Spinal cord (tissue), 10 donors: ENCODE measurements at places on chromosomes 2 and 18.

DNA sequence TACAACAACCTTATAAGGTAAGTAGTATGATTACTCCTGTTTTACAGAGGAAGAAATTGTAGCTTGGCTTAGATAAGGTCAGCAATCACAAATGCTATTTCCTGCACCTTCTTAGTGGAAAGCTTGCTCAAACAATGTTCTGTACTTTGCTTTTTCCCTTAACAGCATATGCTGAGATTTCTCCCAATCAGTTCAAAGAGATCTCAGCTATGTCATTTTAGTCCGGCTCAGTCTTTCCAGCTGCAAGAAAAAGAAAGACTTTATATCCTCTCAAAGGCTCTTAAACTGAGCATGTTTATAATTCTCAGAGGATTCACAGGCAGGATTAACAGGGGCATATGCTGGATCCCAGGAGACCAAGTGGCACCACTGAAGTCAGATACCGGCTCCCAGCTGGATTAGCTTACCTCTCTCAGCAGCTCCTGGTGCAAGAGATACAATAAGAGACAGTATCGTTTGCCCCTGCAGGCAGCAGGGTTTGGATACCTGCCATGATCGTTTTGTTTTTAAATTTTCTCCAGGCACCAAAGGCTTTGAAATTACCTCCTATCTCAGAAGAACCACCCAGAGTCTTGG lies 29.5 kb downstream of the KIAA2012 start:
- peaks cover 7% of the 10 kb centered on the region for H3K4me1 ChIP-seq
- H3K27me3 ChIP-seq, result no peaks in the 10 kb centered on the region
- no peak for DNase-seq
- H3K4me3 ChIP-seq, result no peak overlapping the region

GRCh38 chr2:164967781-164968228 lies 12.5 kb upstream of the SLC38A11 start:
- H3K27ac ChIP-seq, result no peak overlapping the region
- no peaks in the 10 kb centered on the region for H3K27me3 ChIP-seq
- H3K4me1 ChIP-seq, result no peaks in the 10 kb centered on the region
- no peaks in the 10 kb centered on the region for H3K36me3 ChIP-seq
- no peak for DNase-seq
- no peak overlapping the region for H3K4me3 ChIP-seq

GRCh38 chr2:158305501-158305900 lies 151.1 kb downstream of the CCDC148 start:
- H3K4me3 ChIP-seq, result no peak overlapping the region
- H3K36me3 ChIP-seq, result peaks cover 2% of the 10 kb centered on the region
- no peak overlapping the region for H3K27ac ChIP-seq
- no peaks in the 10 kb centered on the region for H3K27me3 ChIP-seq
- no peak for DNase-seq

DNA sequence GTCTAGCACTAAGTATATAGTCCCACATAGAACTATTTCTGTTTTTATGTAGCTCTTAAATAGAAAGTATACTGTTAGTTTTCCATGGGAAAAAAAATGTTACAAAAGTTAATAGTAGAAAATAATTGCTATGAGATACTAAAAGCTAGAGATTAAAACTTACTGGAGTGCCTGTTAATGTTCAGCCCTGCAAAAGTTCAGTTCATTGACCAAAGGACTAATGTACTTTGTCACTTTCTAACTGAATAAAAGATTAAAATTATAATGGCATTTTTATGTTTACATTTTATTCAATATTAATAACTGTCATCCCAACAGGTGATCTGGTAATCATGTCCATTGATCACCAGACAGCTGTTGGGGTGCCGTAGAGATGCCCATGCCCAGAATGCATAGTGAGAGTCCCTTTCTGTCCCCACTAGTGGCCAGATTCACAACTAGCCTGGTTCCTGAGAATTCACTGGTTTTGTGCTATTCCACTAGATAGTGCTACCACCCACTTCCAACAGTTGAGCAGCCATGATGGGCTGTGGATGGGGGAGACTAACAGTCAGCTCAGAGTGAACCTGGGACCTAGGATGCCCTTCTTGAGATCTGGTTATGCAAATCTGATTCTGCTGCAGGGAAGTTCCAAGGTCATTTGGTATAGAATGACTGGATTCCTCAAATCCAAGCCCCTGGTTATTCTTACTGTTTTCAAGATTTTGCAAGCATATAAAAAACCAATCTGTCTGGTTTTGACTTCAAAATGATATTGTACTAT lies 57.8 kb downstream of the AFTPH start:
- no peak overlapping the region for H3K4me3 ChIP-seq
- H3K4me1 ChIP-seq, result no peaks in the 10 kb centered on the region
- H3K36me3 ChIP-seq, result no peaks in the 10 kb centered on the region
- H3K27me3 ChIP-seq, result no peaks in the 10 kb centered on the region
- no peak for DNase-seq
- no peak overlapping the region for H3K27ac ChIP-seq

- no peak for DNase-seq
- no peak overlapping the region for H3K4me3 ChIP-seq
- no peak overlapping the region for H3K27ac ChIP-seq
- no peaks in the 10 kb centered on the region for H3K36me3 ChIP-seq
Measured at GRCh38 chr2:30584116-30584515, 137.1 kb downstream of the LCLAT1 start.

DNA sequence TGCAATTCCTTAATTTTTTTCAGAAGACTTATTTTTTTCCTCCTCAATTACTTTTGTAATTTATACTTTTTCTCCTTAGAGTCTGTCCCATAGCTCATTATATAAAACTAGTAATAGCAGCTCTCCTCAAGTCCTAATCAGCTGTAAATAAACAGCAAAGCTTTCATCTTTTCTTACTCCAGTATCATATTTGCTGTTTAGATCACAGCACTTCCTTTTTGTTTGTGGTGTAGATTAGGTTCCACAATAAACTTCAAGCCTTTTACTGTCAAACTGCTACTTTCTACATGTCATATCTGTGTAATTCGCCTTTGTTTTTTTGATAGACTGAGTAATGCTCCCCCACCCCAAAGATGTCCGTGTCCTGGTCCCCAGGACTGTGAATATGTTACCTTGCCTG lies 25.5 kb downstream of the GCG start:
- H3K4me1 ChIP-seq, result no peaks in the 10 kb centered on the region
- H3K36me3 ChIP-seq, result no peaks in the 10 kb centered on the region
- no peak overlapping the region for H3K27ac ChIP-seq
- no peak for DNase-seq
- no peaks in the 10 kb centered on the region for H3K27me3 ChIP-seq
- no peak overlapping the region for H3K4me3 ChIP-seq

DNA sequence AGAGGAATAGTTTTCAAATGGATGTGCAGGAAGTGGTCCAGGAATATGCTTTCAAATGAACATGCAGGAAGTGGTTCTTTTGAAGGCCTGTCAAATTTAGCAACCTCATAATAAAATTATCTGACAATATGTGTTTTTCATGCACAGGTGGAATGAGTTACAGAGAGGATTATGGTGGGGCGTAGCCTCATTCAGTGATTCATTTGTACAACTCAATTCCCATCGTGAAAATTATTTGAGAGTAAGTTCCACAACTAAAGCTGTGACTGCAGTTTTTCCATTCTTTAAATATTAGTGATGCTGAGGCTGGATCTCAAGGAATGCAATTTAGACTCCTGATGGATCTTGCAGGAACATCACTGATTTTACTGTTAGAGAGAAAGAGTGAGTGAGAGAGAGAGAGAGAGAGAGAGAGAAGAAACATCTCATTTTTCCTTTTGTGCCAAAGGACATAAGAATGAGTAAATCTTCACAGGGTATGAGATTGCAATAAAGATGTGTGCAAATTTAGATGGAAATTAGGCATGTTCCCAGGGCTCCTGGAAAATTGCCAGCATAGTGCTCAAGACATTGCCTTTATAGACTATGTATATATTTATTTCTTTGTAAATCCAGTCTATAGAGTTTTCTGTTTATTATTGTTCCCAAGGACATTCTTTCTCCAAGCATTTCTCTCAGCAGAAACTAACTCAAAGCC lies 394.9 kb upstream of the ZEB2 start:
- H3K36me3 ChIP-seq, result no peaks in the 10 kb centered on the region
- H3K27me3 ChIP-seq, result no peaks in the 10 kb centered on the region
- H3K27ac ChIP-seq, result no peak overlapping the region

- no peak overlapping the region for H3K27ac ChIP-seq
- no peak for DNase-seq
- H3K36me3 ChIP-seq, result no peaks in the 10 kb centered on the region
- no peaks in the 10 kb centered on the region for H3K4me1 ChIP-seq
- H3K4me3 ChIP-seq, result no peak overlapping the region
Measured at GRCh38 chr18:64674694-64675093, 525.8 kb upstream of the LINC00305 start.

DNA sequence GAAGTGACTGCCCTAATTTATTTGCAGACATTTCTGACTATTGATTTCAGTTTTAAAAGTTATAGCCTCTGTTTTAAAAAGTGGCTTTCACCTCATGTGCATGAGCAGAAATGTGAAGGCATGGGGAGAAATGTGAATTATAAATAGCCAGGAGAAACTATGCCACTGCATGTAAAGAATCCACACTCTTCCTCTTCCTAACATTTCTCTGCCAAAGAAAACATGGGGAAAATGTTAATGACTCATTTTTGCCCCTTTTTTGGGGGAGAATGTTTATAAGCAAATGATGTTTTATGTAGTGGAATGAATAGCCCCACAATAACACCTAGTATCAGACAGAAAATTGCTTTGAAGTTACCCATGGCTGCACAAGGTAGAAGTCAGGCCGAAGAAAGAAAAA lies 249.0 kb upstream of the TANK start:
- no peaks in the 10 kb centered on the region for H3K4me1 ChIP-seq
- H3K4me3 ChIP-seq, result no peak overlapping the region
- no peak for DNase-seq

- peaks cover 48% of the 10 kb centered on the region for H3K4me1 ChIP-seq
- no peak overlapping the region for H3K27ac ChIP-seq
- no peaks in the 10 kb centered on the region for H3K27me3 ChIP-seq
- peaks cover 17% of the 10 kb centered on the region for H3K36me3 ChIP-seq
Measured at GRCh38 chr2:239946562-239946863, 78.6 kb downstream of the NDUFA10 start.

- no peak overlapping the region for H3K27ac ChIP-seq
- H3K4me1 ChIP-seq, result no peaks in the 10 kb centered on the region
- peaks cover 21% of the 10 kb centered on the region for H3K27me3 ChIP-seq
- no peak overlapping the region for H3K4me3 ChIP-seq
- no peak for DNase-seq
- H3K36me3 ChIP-seq, result peaks cover 4% of the 10 kb centered on the region
Measured at GRCh38 chr2:70936165-70936978, 672 bp downstream of the ATP6V1B1 start.

DNA sequence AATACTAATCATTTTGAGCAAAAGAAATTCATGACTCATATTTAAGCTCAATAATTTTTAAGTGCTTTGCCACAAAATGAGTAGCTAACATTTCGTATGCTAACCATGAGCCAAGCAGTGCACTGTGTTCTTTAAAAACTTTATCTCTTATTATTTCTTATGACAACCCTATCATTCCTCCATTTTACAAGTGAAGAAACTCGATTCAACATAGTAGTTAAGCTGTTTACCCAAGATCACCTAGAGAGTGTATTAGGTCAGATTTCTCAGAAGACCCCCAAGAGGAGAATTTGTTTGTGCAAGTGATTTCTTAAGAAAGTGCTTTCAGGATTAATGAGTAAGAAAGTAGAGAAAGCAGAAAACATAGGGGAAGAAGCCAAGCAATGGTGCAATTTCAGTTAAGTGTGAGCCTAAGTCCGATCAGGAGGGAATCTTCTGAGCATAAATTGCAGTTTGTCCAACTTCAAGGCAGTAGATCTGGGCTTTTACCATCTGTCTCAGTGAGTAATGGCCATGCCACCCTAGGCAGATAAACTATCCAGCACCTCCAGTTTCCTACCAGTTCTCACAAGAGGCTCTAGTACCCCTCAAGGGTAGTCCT lies 202.7 kb downstream of the SCG2 start:
- H3K27ac ChIP-seq, result no peak overlapping the region
- H3K36me3 ChIP-seq, result no peaks in the 10 kb centered on the region
